ENCODE measurements at places on chromosomes 1 and 21.

- DNase-seq, result no peak
Measured at GRCh38 chr1:232367293-232367692, 262.6 kb downstream of the SIPA1L2 start.

DNA sequence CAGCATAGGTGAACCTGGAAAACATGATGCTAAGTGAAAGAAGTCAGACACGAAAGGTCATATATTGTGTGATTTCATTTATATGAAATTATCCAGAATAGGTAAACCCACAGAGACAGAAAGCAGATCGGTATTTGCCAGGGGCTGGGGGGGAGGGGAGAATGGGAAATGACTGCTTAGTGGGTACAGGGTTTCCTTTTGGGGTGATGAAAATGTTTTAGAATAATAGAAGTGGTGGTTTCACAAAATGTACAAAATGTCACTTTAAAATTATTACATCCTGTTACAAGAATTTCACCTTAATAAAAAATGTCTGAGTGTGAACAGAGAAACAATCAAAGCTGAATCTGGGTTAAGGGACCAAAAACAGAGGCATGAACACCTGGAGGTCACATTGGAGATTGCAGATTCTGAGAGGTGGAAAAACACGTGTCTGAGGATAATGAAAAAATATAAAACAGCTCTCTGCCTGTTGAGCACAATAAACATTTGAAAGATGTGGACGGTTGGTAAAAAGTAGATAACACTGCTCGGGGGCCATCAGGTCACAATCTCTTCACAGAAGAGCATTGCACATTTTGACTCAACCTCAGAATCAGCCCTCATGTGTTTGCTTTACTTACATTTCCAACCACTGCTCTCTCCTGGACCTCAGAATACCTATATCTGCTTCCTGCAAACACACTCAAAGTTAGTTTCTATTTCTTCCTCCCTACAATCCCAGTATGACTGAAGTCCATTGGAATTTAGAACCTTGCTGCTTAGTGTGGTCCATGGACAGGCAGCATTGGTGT is 3.2 kb downstream of the SLAMF6 start:
- no peak for DNase-seq

DNA sequence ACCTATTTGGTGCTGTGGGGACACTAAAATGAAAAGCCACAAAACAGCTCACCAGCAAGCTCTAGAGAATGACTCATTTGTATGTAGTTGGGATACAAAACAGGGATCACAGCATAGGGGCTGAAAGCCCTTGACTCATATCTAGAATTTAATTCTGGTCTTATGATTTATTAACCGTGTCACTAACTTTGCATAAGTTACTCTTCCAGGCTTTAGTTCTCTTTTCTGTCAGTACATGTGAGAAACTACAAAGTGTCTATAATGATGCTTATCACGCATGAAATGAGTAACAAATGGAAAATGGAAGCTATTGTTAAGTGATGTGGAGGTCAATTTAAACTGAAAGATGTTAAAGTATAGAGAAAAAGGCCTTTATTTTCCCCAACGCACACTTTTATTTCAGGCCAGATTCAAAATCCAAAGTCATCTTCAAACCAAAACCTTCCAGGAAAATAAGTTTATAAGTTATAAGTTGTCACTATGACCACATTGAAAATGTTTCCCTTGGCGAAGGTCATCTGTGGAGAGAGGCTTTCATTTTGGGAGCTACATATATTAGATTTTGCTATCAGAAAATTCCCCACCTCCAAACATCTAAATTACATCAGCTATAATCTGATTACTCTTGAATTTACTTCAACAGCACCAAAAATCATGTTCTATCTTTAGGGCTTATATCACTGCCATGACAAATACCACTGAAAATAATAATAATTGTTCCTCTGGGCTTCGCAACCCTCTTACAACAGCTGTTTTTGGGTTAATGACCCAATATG is 430.5 kb downstream of the MRPL39 start:
- no peak for DNase-seq

DNA sequence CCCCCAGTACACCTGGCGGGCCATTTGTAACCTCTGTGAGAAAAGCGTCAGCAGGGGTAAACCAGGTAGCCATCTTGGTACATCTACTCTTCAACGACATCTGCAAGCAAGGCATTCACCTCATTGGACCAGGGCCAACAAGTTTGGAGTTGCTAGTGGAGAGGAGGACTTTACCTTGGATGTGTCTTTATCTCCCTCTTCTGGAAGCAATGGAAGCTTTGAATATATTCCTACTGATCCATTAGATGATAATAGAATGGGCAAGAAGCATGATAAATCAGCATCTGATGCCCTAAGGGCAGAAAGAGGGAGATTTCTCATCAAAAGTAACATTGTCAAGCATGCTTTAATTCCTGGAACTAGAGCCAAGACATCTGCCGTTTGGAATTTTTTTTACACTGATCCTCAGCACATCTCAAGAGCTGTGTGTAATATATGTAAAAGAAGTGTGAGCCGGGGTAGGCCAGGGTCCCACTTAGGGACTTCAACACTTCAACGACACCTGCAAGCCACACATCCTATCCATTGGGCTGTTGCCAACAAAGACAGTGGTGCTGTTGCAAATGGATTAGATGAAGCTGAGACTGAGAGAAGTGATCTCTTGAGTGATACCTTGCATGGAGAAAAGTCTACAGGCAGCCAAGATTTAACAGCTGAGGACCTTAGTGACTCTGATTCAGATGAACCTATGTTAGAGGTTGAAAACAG is 2.7 kb downstream of the ZBED6 start:
- no peak for DNase-seq

GRCh38 chr1:88783145-88783544 is 99.1 kb downstream of the PKN2 start:
- DNase-seq, result no peak

DNA sequence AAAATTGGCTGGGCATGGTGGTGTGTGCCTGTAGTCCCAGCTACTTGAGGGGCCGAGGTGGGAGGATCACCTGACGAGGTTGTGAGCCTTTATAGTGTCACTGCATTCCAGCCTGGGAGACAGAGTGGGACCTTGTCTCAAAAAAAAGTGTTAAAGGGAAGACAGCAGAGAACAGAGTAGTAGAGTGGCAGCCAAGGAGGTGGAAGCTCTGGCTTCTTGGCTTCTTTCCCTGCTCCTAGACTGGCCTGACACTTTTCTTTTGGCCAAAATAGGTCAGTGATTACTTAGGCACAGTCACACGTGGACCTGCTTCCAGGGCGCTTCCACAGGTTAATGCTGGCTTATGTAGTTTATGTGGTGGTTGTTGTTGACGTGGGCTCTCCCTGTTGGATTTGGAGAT is 3.2 kb downstream of the DIP2A start:
- no peak for DNase-seq

GRCh38 chr1:172446547-172446946 is 2.7 kb upstream of the PIGC start:
- DNase-seq, result no peak

DNA sequence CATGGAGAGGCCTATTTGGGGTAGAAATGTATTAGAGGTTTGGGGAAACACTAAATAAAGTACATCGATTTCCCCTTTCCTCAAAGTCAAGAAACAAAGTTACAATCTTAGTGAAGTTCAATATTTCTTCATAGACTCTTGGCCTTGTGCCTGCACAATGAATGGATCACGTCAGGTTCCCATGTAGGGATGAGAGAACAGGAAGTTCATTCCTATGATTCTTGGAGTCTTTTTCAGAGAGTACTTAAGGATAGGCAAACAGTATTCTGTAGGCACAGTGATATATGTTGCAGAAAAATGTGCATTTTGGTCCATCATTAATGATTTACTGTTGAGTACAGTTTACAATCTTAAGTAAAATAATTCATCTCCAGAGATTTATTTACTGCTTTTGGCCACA is 275.5 kb downstream of the RGS7 start:
- no peak for DNase-seq

DNA sequence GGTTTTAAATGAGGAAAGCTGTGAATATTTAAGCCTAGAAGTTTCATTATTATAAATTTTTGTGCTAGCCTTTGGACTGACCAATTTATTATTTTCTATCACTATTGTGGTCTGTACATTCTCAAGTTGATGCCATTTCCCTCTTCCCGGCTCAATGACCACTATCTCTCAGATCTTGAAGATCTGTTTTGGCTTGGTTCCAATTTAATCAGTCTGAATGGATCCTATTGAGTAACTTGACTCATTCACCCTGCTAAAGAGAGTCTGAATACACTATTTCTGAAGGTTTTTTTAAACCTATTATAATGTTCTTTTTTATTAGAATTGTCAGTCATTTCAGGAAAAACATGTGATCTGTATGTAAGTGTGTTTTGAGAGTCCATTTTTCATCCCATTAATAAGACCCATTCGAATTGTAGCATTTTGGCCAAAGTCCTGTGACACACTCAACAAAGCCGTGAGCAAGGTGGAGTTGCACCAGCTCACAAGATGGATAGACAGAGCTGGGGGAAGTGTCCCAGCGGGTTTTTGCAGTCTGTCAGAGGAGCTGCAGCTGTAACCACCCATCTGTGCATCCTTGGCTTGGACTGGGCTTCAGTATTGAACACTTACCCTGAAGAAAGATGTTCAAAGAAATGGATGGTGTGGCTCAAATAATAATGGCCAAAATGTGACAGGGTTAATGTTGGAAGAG is 145.6 kb downstream of the NFIA start:
- no peak for DNase-seq

DNA sequence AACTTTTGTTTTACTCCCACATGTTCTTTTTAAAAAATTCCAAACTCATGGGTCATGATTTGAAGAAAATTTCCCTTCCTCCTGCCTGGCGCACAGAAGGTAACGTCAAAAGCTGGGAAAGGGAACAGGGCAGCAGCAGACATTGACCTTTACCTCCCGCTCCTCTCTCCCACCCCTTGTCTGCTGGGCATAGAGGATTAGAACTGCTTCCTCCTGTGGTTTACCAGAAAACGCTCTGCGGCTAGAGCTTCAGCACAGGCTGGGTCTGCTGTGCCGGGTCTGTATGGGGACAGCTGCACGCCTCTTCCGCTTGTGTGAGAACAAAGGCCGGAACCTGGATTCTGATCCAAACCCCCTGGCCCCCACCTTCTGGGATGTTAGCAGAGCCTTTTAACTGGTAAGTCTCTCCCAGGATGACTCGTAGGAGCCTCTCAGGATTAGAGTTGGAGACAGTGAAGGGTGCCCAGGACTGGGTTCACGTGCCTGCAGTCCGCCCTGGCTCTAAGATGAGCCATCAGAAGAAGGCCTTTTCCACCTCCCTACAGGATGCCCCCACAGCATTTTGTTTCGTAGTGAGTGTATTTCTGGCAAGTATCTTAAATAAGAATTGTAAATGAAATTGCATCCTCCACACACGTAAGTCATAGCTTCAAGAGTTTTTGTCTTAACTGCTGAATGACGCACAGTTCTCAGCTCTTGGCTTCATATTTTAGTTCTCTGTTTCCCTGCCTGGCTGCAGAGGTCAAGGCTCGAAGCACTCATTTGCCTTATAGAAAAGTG is 5.2 kb downstream of the H6PD start:
- DNase-seq, result no peak

GRCh38 chr1:234918181-234918841 is 210.3 kb downstream of the TOMM20 start:
- DNase-seq, result no peak

- DNase-seq, result no peak
Measured at GRCh38 chr1:229005097-229005496, 265.8 kb upstream of the RAB4A start.

GRCh38 chr1:28582248-28582615 is 9.8 kb upstream of the RAB42 start:
- peak; percentile 34 for DNase-seq

DNA sequence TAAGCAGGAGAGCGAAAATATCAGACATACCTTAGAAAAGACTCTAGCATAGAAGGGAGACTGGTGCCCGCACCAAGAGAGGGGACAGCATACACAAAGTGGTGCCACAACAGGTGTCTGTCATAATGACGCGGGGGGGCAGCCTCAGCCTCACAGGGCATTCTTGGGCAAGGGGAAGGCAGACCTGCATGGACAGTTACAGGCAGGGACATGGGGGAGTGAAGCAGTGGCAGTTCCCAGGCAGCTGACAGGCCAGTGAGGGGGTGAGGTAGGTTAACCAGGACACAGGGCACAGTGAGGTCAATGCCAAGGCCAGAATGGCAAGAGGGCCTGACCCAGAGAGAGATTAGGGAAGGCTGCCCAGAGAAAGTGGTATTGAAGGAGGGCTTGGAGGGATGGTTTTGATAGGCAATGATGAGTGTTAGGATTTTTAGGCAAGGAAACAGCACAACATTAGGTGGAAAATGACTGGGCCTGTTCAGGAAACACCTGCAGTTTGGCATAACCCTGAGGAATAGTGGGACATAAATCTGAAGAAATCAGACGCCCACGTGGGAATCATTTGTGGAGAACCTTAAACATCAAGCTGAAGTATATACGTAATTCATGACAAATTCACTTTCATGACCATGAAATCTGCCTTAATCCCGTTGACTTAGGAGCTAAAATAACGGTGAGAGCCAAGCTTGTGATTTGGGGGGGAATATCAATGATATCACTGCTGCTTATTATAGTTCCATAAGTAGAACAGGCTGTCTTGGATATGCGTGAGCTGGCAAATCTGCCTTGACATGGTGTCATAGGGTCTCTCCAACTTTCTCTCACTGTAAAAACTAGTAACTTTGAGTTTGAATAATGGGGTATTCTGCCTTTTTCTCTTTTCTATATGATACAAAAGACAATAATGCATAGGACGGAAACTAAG is 8.9 kb downstream of the PTPN14 start:
- no peak for DNase-seq

DNA sequence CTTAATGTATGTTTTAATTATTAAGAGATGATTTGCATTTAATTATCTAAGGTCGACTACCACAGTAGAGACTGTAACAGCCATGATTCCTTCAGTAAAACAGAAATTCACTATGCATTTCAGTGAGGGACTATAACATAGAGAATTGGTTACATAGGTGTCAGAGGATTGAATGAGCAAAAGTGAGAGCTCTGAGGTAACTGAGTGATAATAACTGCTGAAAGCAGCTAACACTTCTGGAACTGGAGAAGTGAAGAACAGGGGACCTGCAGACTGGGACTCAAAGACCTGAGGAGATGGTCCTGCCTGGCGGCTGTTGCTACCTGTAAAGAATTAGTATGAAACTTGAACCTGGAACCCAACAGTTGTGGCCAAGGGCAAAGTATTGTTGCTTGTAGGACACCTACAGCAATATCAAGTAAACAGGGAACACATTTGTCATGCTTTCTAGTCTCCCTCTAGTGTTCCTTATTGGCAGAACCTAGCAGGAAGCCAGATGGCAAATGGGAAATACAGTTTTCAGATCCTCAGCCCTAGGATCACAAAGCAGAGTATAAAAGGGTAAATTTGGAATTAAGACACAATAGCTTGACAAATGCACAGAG is 110.6 kb downstream of the HS2ST1 start:
- DNase-seq, result peak; percentile 23

GRCh38 chr1:208036106-208036808 is 125.3 kb upstream of the CD34 start:
- DNase-seq, result no peak

DNA sequence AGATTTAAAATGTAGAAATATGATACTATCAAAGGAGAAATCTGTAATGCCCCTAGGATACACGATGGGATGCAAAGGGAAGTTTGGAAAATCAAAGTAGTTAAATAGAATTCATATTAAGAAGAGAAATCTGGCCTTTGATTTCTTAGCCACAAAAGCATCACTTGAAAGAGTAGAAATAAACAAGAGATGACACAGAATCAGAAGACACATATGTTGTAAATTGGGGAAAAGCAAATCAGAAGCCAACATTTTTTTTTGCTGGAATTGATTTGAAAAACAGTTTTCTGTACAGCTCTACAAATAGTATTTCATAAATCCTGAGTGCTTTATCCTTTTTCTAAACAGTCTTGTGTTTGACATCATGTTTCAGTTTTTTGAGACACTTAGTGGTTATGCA is 12.4 kb upstream of the TNFSF18 start:
- no peak for DNase-seq

Data from AG08396 (cell line).